Umbilical cord (tissue), 2 donors: ENCODE measurements at places on chromosomes 4 and X.

DNA sequence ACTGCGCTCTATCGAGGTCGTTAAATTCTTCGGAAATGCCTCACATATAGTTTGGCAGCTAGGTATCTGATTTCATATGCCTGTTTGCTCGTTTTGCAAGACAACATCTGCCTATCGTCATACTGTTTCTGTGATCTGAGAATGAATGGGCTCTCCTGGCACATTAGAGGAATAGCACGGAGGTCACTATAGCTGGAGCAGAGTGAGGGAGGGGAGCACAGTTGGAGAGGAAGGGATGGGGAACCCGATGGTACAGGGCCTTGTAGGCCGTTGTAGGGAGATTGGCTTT, 552 bp downstream of the IKBKG start:
- no peak for DNase-seq

- no peak for DNase-seq
Observed at GRCh38 chr4:187017147-187017546, 293.5 kb upstream of the FAT1 start.

DNA sequence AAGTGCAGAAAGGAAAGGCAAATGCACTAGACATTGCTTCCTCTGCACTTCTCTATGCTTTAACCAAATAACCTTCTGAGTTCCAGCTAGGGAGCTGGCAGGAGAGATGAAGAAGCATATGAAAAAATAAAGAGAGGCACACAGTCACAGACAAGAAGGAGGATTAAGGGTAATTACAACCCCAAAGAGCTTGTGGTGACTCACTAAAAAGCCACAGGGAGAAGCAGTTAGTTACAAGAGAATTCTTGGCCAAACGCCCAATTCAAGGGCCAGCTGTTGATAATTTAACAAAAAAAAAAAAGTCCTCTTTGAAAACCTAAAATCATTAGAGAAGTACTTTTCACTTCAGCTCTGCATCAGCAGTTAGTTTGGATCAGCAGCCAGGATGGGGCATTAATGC, 478.0 kb downstream of the KCNIP4 start:
- peak; percentile 87 for DNase-seq

- DNase-seq: no peak
Observed at GRCh38 chrX:10166731-10167151, 10.0 kb downstream of the CLCN4 start.

- DNase-seq: no peak
Observed at GRCh38 chr4:3010577-3010976, 47.2 kb downstream of the GRK4 start.

DNA sequence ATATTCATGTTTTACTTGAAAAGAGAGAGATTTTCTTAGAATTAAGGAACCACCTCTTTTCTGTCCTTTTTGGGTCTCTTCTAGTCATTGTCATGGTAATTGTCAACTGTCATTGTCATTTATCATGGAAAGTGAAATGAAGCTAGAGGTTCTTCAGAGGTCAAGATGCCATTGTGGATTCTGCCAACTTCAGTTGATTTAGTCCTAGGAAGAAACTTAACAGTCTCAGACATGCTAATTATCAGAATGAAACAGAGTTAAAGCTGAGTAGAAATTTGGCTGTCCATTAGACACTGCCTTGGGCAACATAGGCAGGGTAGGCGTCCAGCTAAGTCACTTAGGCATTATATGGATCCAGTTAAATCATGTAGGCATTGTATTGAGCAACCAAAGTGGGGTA, 796.1 kb upstream of the ADGRL3 start:
- DNase-seq: no peak

- no peak for DNase-seq
Observed at GRCh38 chr4:89737888-89738287, 99.1 kb downstream of the SNCA start.

- DNase-seq: peak; percentile 59
Observed at GRCh38 chr4:121255986-121256750, 92.0 kb upstream of the TNIP3 start.

DNA sequence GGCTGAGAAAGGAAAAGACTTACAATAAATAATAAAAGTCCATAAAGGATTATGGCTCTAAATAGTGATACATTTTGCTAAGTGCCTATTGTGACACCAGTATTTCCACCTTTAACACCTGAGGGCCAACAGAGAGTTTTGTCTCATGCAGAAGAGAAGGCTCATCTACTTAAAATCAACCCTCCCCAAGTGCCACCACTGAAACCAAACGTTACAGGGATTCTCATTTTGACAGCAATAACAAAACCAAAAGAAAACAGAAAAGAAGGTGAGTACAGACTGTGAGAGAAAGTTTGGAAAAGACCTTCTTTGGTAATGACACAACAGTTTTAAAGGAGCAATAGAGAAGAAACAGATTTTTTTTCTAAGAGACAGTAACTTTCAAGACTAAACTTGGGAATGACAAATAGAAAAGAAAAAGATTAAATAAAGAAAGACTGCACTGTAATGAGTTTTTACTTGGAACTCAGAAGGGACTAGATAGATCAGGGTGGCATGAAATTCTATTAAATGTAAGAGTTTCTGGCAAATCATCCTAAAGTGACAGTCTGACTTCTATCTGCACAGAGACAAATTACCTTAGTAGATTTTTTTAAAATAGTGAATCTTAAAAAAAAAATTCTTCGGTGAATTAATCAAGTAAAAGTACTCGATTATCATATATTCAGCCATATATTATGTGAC, 109.7 kb downstream of the ZNF827 start:
- no peak for DNase-seq

- DNase-seq: peak; percentile 46
Observed at GRCh38 chrX:106897259-106897658, 5.9 kb downstream of the RIPPLY1 start.

- no peak for DNase-seq
Observed at GRCh38 chr4:110306303-110306702, 107.9 kb upstream of the ELOVL6 start.

- DNase-seq: peak; percentile 94
Observed at GRCh38 chr4:173014113-173014558, 154.5 kb upstream of the GALNT7 start.

DNA sequence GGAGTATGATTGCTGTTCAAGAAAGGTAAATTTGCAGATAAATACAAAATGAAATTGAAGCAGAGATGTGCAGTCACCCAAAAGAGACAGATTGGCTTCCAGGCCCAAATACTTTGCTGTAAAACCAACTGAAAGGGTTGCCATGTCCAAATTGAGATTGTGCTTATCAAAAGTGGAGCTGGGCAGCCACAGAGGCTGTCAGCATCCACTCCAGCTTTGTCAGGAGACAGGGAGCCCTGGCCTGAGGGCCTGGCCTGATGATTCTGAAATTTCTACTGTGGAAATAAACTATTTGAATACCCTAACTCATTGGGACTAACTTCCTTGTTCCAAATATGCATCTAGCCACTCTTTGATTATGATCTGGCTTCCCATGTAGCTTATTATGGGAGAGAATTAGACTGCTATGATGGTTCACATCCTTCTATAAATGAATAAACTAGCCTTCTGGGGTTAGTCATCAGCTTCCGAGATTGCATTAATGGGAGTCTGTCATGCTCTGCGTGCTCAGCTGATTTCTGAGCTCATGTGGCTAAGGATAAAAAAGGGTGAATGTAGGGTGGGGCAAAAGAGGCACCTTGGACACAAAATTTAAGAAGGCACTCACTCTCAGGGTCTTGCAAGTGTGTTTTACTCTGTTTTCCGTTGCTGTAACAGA, 48.2 kb downstream of the SLC34A2 start:
- DNase-seq: no peak

DNA sequence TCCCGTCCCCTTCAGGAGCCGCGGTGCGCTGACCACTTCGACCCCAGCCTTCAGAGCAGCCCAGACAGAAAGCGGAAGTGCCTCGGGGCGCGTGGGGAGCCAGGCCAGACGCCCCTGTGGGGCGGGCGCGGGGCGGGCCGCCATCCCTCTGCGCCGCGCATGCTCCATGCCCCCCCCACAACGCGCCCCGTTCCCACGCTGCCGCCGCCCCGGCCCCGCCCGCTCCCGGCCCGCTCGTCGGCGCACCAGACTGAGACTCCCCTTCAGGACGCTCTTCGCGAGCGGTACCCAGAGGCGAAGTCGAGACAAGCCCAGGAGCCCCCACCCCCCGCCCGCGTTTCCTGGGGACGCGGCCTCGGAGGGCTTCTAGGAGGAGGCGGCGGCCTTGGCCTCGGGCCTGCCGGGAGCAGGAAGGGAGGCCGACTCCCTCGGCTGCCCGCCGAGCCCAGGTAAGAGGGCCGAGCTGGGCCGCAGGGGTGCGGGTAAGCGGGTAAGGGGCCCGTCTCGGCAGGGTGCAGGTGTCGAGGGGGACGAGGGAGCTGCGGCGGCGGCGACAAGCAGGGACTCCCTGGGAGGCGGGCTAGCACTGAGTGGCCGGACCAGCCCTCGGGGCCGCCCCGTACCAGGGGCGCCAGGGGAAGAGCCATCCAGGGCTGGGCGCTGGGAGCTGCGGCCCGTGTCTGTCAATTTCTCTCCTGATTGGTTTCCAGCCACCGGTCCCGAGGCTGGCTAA, at the start of gene ZFP92:
Gene ZFP92, plus strand, starts transcription at position 218 of the 733 bp plus-strand sequence. CDS start 6,851 bp downstream, outside the sequence.
- DNase-seq: peak; percentile 40

DNA sequence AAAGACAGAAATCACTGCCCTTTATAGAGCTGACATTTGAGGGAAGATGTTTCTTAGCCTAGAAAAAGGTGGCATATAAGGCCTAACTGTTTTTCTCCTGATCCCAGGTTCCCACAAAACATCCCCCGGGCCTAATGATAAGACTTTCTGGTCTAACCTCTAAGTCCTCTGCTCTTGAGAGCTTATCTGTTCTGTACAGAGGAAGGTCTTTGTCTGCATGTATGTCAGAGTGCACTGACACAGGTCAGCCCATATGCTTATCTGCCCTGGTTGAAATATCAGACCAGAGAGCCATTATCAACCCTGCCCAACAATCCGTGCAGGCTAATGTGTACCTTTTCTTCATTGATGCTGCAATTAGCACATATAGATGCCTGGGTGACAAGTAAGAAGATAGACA, 76.2 kb downstream of the ARHGEF9 start:
- DNase-seq: no peak

DNA sequence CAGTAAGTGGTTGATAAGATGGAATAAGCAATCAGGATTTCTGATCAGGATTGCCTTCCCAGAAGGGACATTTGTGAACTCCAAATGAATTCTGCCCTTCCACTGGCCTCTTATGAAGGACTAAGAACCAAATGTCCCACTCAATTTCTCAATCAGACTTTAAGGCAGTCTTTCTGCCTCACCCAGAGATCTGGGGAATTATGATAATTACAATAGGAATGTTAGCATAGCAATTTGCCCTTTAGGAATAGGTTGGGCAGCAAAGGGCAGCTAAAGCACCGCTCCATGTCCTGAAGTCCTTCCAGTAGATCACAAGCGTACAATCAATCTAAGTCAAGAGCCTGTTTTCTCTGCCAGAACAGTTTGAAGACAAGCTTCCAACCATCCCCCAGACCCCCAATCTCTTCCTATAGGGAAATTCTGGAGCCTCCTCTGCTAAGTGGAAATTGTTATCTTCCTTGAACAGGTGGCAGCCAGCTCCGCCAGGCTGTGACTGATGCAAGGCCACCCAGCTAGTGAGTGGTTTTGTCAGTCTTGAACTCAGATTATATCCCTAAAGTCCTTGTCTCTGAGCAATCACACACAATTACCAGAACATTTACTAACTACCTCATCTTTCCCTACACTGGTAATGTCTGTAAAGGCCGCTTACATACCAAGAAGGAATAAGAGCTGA, 18.6 kb downstream of the NKX3-2 start:
- DNase-seq: no peak

GRCh38 chr4:98262431-98262830, 1.2 kb downstream of the RAP1GDS1 start:
- peak; percentile 16 for DNase-seq

DNA sequence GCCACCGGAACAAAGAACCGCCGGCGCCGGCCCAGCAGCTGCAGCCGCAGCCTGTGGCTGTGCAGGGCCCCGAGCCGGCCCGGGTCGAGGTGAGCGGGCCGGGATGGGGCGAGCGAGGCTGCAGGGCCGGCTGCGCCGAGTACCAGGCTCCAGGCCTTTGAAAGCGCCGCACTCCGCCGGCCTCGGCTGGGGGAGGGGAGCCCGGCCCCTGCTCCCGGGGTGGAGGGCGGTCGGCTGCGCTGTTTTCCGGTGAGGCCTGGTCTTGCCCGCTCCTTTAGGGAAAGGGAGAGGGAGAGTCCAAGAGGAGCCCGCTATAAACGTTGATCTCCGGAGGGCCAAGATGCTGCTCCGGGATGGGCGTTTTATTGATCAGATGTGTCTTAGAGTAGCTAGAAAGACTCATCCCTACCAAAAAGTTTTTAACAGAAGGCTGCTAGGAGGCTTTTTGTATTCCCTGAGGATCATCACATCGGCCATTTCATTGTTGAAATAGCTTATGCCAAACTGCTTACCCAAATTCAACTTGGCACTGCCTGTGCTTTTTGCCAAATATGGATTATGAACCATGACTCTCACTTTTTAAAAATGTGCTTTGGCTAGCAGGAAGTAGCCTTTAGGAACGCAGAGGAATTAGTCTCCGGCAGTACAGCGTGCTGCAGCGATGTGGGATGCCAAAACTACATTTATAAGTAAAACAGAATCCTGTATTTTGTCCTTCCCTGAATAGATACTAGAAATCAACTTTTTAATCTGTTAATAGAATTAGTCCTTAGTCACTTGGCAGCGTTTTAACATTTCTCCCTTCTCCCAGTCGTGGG, 760 bp downstream of the TMEM165 start:
- DNase-seq: peak; percentile 63

DNA sequence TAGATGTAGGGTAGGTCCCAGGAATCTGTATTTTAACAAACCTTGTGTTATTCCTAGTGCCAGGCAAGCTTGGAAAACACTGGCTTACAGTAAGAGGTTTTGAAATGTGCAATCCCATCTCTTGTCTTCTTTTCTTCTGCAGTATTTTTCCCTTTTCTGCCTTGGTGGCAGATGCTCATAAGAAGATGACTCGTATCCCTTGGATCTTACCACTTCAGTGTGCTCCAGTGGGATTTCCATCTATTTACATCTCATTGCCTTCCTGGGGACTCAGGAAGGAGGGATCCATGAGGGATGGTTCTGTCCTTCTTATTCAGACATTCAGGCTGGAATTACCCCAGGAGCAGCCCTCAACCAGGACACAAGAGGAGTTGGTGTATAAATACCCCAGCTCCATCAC, 136.6 kb downstream of the NHS start:
- no peak for DNase-seq

GRCh38 chrX:49071877-49072711, 1.7 kb downstream of the PRAF2 start:
- peak; percentile 92 for DNase-seq

DNA sequence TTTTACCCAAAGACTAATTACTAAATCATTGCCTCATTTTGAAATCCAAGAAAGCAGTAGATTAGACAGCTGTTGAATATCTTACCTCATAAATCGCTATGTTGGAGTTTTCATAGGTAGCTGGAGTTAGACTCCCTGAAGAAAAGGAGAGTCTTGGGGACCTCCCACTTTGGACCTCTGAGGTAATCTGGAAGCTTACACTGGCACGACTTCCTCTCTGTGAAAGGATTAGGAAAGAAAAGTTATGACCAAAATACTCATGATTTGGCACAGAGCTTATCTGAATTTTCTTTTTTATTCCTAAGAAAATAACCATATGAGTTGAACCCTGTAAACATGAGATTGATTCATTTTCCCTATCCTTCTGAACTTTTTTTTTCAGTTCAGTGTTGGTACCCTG, 40.6 kb downstream of the GUCY2F start:
- DNase-seq: no peak
